ENCODE measurements at places on chromosomes 5 and 9.
A peak's percentile ranks its signal among the peaks of the same experiment; 100 is the strongest.

GRCh38 chr9:86513429-86513828 is 159.2 kb upstream of the TUT7 start:
- DNase-seq, result no peak

- DNase-seq, result peak; percentile 20
These were observed 81.6 kb upstream of the GDNF start for GRCh38 chr5:37921452-37921851.

DNA sequence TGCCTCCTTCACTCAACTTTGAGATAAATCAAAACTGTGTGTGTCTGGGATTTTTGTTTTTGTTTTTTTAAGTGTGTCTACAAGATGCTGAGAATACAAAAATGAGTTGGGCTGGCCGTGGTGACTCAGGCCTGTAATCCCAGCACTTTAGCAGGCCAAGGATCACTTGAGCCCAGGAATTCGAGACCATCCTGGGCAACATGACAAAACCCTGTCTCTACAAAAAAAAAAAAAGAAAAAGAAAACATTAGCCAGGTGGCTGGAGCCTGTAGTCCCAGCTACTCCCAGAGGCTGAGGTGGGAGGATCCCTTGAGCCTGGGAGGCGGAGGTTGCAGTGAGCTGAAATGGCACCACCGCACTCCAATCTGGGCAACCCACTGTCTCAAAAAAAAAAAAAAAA is 21.0 kb downstream of the HNRNPK start:
- DNase-seq, result peak; percentile 95

DNA sequence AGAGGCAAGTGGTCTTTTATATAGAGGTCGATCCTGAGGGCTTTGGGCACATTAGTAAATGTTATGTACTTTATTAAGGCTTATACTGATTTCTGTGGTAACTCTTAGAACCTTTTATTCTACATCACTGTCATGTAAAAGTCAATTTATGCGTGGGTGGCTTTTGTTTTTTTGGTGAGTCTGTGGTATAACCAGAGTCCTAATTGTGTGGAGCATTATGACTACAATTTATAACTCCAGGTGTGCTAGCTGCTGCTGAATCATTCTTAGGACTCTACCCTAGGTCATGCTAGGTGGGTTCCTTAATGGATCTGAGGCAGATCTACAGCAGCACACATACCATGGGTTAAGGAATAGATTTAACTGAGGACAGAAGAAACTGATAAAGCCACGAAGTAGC is 33.9 kb upstream of the KCNN2 start:
- no peak for DNase-seq

GRCh38 chr9:120890320-120891244 is 13.6 kb upstream of the PHF19 start:
- DNase-seq, result no peak

GRCh38 chr5:126376443-126376842 is 46.8 kb upstream of the GRAMD2B start:
- DNase-seq, result no peak

GRCh38 chr5:41748631-41749030 is 121.6 kb downstream of the OXCT1 start:
- peak; percentile 74 for DNase-seq

DNA sequence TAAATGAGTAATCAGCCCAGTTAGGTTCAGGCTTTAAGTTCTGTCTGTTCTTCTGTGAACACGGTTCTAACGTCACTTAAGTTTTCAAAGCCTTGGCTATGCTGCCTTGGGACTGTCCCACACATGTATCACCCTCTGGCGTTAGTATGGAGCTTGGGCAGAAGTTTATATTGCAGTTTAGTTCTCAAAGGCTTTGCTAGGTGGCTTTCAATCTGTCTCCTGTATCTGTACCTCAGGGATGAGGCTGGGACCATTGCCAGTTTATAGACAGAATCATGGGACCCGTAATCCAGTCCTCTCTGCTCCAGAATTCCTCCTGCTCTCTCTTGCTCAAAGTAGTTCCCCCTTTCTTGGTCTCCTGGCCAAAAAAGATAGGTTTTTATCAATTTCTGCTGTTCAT is 12.1 kb downstream of the C9orf40 start:
- peak; percentile 1 for DNase-seq

- peak; percentile 63 for DNase-seq
These were observed 45.3 kb downstream of the PLPP7 start for GRCh38 chr9:131334629-131335367.

DNA sequence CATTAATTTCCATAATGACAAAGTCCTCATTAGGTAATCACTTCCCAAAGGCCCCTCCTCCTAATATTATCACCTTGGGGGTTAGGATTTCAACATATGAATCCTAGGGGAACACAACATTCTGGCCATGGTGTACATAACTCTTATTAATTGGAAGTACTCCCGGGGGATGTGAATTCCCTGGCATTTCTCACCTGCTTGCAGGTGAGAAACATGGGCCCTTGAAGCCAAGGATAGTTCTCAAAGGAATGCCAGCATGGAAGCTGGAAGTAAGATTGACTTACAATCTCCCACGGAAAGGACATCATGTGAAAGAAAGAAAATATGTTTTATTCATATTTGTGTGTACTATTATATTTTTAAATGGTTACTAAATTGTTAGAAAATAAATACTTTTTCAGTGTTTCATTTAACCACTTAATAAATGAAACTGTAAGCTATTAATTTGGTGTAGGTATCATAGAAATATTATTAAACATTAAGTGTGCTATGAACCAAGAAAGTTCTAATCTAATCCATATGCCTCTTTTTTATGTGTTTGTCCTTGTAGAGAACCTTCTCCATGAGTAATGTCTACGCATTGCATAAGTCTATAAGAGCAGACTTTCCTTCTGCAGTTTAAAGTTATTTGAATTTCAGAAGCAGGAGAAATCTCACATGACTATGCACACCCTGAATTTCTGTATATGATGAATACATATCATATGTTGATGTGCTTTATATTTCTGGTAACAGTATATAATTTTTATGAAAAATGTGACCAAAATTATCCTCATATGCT is 59.4 kb downstream of the ANXA1 start:
- peak; percentile 52 for DNase-seq

- no peak for DNase-seq
These were observed 65.6 kb downstream of the GPR21 start for GRCh38 chr9:123099042-123099441.

- DNase-seq, result no peak
These were observed 58.1 kb downstream of the HAPLN1 start for GRCh38 chr5:83662558-83662957.

DNA sequence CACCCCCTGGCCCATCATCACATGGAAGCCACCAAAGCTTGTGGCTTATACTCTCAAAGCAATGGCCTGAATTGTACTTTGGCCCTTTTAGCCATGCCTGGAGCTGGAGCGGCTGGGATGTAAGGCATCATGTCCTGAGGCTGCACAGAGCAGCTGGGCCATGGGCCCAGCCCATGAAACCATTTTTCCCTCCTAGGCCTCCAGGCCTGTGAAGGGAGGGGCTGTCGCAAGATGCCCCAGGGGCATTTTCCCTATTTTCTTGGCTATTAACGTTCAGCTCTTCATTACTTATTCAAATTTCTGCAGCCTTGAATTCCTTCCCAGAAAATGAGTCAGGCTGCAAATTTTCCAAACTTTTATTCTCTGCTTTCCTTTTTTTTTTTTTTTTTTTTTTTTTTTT is 27.7 kb downstream of the FST start:
- DNase-seq, result peak; percentile 33

GRCh38 chr5:94777056-94777880 is 158.8 kb downstream of the SLF1 start:
- DNase-seq, result peak; percentile 19

DNA sequence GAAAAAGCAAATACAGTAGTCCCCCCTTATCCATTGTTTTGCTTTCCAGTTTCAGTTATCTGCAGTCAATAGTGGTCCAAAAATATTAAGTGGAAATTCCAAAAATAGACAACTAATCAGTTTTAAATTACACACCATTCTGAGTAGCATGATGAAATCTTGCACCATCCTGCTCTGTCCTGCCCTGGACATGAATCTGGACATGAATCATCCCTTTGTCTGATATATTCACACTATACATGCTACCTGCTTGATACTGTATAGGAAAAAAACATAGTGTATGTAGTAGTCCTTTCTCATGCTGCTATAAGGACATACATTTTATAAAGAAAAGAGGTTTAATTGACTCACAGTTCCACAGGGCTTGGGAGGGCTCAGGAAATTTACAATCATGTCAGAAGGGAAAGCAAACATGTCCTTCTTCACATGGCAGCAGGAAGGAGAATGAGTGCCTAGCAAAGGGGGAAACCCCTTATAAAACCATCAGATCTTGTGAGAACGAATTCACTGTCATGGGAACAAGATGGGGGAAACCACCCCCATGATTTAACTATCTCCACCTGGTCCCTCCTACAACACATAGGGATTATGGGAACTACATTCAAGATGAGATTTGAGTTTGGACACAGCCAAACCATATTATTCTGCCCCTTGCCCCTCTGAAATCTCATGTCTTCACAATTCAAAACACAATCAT is 153.9 kb downstream of the ARRDC3 start:
- DNase-seq, result no peak

DNA sequence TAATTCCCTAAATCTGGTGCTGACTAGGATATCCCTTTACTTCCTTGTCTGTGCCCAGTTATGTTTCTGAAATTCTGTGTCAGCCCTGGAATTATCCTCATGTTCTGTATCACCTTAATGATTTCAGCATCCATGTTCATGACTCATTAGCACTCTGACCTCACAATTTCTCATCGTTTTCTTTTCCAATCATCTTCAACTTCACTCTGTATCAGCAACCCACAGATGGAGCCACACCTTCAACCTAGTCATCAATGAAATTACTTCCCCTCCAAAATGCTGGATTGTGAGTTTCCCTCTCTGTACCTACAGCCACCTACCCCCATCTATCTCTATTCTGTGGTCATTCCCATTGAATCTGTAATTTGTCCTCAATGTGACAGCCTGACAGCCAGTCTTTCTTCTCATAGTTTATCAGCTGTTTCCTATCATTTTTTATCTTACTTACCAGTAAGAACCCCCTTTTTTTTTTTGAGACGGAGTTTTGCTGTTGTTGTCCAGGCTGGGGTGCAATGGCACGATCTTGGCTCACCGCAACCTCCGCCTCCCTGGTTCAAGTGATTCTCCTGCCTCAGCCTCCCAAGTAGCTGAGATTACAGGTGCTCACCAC is 3.1 kb upstream of the IL6ST start:
- DNase-seq, result peak; percentile 95

- DNase-seq, result no peak
These were observed 256.2 kb downstream of the ACTL7B start for GRCh38 chr9:108599571-108599970.

GRCh38 chr5:19853616-19854240 is 134.3 kb downstream of the CDH18 start:
- no peak for DNase-seq

DNA sequence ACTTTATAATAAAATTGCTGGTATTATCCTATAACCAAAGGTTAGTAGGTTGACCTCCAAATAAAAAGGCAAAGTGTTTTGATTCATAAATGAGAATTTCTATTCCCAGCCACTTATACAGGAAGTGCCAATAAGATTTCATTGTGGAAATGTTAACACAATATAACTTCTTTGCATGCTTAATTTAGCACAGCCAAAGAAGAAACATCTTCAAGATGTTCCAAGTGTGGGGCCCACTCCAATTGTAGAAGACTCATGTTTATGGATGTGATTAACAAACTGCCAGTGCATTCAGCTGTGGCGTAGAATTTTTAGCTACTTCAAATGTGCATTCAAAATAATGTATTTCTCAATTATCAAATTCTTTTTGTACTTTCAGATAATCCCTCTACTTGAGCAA is 402.3 kb downstream of the DEPDC1B start:
- DNase-seq, result no peak

DNA sequence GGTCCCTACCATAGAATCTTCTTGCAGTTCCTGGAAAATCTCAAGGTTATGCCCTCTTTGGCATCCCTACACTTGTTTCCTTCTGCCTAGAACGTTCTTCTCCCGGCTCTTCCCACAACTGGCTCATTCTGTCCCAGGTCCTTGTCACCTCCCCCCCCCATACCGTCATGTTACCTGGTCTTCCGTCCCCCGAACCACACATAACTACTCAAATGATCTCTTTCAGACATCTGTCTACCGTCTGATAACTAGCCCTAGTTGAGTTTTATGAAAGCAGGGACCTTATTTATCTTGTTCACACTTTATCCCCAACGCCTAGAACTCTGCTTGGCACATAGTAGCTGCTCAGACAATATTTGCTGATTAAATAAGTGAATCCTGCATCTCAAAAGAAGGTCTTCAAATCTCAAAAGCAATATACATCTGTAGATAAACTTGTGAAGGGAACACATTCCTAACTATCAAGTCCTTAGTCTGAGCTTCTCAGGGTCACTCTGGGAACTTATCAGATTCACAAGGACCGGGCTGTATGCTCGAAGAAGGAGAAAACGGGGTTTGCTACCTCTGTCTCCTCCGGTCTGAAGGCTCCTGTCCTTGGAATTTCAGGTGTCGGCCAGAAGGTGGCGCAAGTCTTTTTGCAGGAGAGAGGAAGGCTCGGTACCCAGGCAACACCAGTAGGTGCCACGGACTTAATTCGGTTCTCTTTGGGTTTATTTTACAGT is 30.0 kb downstream of the LCP2 start:
- DNase-seq, result peak; percentile 77

GRCh38 chr5:122445070-122445469 is 133.0 kb downstream of the SNCAIP start:
- DNase-seq, result no peak

- no peak for DNase-seq
These were observed 40.5 kb downstream of the PTTG1 start for GRCh38 chr5:160462167-160462566.

DNA sequence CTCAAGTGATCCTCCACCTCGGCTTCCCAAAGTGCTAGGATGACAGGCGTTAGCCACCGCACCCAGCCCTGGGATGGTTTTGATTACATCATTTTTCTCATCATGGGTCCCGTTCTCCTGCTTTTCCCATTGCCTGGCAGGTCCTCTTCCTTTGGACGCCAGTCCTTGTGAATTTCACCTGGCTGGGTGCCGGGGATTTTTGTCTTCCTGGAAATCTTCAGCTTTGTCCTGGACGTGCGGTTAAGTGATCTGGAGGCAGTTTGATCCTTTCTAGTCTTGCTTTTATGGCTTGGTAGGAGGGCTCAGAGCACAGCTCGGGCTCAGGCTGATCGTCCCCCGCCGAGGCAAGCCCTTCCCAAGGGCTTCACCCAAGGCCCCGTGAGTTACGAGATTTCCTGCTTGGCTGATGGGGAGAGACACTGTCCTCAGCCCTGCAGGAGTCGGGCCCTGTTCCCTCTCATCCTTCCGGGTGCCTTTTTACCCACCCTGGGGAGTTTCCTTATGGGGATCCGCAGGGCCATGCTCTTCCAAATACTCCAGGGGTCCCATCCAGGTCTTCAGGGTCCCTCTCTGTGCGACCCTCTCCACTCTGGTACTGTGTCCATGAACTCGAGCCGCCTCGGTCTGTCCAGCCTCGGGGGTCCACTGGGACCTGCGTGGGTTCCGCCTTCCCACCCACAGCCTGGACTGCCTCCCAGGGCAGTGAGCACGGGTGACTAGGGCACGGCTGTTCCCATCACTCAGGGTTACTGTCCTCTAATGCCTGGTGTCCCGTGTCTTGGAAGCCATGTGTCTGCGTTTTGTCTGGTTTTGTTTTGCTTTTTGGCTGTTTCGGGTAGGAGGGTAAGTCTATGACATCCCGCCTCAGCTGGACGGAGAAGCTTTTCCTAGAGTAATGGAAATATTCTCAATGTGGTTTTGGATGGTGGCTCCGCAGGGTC is 22.3 kb upstream of the EGFL7 start:
- no peak for DNase-seq
